WTC11 (cell line): ENCODE measurements at places on chromosomes 13 and 19.
A peak's percentile ranks its signal among the peaks of the same experiment; 100 is the strongest.

- no peaks in the 10 kb centered on the region; the same call in 1 of the 2 replicates for H3K27me3 ChIP-seq
- DNase-seq: no peak
- no peaks in the 10 kb centered on the region for H3K36me3 ChIP-seq
- peaks cover 17% of the 10 kb centered on the region for H3K4me1 ChIP-seq
- no peak overlapping the region for H3K27ac ChIP-seq
Measured at GRCh38 chr13:23554000-23554399, 16.2 kb upstream of the TNFRSF19 start.

DNA sequence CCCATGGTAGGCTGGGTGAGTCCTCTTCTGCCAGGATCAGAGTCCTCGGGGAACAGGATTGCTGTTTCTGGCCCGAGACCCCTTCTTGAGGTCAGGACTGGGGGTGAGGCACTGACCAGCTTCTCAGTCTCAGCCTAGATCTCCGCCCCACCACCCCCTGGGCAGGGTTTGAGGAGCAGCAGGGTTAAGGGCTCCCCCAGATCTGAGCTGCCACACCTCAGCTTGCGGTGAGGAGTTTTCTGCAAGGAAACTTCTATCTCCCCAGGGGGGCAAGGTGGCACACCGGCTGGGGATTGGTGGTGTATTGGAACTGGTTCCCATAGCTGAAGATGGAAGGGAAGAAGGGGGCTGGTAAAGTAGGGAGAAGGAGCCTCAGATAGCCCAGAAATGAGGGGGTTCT is 19.5 kb downstream of the CHST8 start:
- peaks cover 69% of the 10 kb centered on the region for H3K4me1 ChIP-seq
- no peak overlapping the region for H3K4me3 ChIP-seq
- H3K36me3 ChIP-seq: no peaks in the 10 kb centered on the region
- no peak overlapping the region for H3K27ac ChIP-seq
- no peaks in the 10 kb centered on the region for H3K27me3 ChIP-seq

GRCh38 chr13:110536006-110536693 is 25.4 kb downstream of the RAB20 start:
- no peaks in the 10 kb centered on the region for H3K27me3 ChIP-seq
- H3K27ac ChIP-seq: 0 out of 2 replicates have a peak overlapping the region, but pooled peaks have one; percentile 27
- H3K36me3 ChIP-seq: no peaks in the 10 kb centered on the region
- no peak for DNase-seq
- no peak overlapping the region for H3K4me3 ChIP-seq

- peaks cover 51% of the 10 kb centered on the region for H3K36me3 ChIP-seq
- DNase-seq: no peak
- H3K4me1 ChIP-seq: peaks cover 9% of the 10 kb centered on the region
- no peak overlapping the region for H3K4me3 ChIP-seq
- H3K27me3 ChIP-seq: no peaks in the 10 kb centered on the region
Measured at GRCh38 chr19:20182222-20182785, 15.3 kb downstream of the ZNF486 start.

GRCh38 chr13:28751175-28751960 is 32.6 kb upstream of the SLC46A3 start:
- H3K27me3 ChIP-seq: no peaks in the 10 kb centered on the region
- peaks cover 42% of the 10 kb centered on the region for H3K4me1 ChIP-seq
- peaks cover 4% of the 10 kb centered on the region; the same call in 1 of the 2 replicates for H3K36me3 ChIP-seq
- DNase-seq: no peak
- H3K4me3 ChIP-seq: no peak overlapping the region
- H3K27ac ChIP-seq: no peak overlapping the region

DNA sequence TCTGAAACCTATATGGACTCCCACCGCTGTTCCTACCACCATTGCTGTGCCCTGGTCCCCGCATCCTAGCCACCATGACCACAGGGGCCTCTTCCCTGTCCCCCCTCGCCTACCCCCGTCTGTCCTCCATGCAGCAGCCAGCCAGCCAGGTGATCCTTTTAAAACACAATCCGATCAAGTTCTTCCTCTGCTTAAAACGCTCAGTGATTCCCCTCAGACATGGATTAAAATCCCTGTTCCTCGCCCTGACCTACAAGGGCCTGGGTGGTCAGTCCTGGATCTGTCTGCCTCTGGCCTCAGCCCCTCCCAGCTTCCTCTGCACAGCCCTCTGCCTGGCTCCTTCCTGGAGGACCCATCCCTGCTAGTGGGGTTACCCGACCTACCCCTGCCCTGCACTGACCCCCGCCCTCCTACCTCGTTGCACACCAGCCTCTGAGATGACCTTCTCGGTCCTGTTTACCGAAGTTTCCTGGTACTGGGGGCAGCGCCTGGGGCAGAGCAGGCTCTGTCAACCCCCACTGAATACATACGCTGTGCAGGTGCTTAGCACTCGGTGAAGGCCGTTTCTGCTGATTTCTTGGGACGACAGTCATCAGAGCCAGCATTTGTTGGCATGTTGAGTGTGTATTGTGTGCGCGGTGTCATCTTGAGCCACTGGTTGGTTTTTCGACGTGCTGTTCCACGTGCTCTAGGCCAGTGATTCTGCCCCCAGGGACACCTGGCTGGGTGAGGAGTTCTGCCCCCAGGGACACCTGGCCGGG is 14.7 kb upstream of the LENG8 start:
- H3K27ac ChIP-seq: no peak overlapping the region
- no peak for DNase-seq
- no peaks in the 10 kb centered on the region for H3K36me3 ChIP-seq
- H3K4me3 ChIP-seq: no peak overlapping the region
- peaks cover 37% of the 10 kb centered on the region for H3K27me3 ChIP-seq

DNA sequence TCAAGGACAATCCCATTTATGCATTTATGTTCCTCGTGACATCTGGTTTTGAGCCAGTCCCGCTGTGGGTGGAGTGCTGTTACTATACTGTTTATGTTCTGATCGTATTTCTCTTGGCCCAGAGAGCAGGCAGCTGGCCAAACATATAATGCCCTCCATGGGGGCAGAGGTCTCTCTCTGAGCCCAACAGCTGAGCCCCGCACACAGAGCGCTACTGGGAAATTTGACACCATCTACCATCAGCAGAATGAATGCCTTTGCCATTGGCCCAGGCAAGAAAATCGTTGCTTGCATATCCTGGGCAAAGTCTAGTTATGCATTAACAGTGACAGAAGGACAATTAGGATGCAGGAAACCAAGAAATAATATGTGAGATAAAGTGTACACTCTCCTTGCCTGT is 126.8 kb upstream of the CACNA1A start:
- no peak overlapping the region for H3K4me3 ChIP-seq
- no peaks in the 10 kb centered on the region; the same call in 1 of the 2 replicates for H3K36me3 ChIP-seq
- H3K27me3 ChIP-seq: no peaks in the 10 kb centered on the region; the same call in none of the 2 replicates
- peaks cover 15% of the 10 kb centered on the region for H3K4me1 ChIP-seq
- no peak overlapping the region for H3K27ac ChIP-seq
- DNase-seq: no peak

DNA sequence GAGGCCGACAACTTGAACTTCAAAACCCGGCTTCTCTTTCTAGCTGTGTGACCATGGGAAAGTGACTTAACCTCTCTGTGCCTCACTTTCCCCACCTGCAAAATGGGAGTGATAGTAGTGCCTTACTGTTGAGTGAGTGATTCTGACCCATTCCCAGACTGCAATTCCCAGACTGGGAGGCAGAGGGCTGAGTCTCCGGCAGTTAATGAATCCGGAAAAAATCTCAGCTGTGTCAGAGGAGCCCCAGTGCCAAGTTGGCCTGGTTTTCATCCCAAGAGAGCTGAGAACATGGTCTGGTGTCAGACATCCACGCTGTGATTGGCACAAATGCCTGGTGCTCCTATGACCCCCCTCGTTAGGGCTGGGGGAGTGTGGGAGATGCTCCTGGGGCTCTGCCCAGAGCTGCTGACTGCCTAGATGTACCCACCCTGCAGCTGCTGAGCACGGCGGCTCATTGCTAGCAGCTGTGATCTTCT is 50.0 kb downstream of the PIN1 start:
- no peak for DNase-seq
- peaks cover 5% of the 10 kb centered on the region for H3K36me3 ChIP-seq
- H3K27ac ChIP-seq: no peak overlapping the region
- no peaks in the 10 kb centered on the region for H3K27me3 ChIP-seq
- H3K4me1 ChIP-seq: peaks cover 5% of the 10 kb centered on the region
- no peak overlapping the region for H3K4me3 ChIP-seq

- no peak overlapping the region for H3K27ac ChIP-seq
- H3K4me3 ChIP-seq: no peak overlapping the region
- peaks cover 7% of the 10 kb centered on the region; the same call in 1 of the 2 replicates for H3K4me1 ChIP-seq
- no peak for DNase-seq
Measured at GRCh38 chr13:34322014-34322742, 504.2 kb downstream of the RFC3 start.

- no peaks in the 10 kb centered on the region for H3K27me3 ChIP-seq
- H3K27ac ChIP-seq: no peak overlapping the region
- DNase-seq: no peak
- H3K36me3 ChIP-seq: peaks cover 18% of the 10 kb centered on the region
Measured at GRCh38 chr13:95707442-95708390, 30.8 kb downstream of the DNAJC3 start.

DNA sequence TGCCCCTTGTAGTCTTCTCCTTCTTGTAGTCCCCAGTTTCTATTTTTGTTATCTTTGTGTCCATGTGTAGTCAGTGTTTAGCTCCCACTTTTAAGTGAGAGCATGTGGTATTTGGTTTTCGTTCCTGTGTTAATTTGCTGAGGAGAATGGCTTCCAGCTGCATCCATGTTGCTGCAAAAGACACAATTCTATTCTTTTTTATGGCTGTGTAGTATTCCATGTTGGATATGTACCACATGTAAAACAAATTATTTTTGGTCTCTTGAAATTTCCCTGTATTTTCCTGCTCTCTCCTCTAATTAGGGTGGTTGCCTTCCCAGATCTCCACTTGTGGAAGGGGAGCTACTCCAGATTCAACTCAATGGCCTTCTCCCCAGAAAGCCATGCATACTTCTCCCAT is 813.8 kb downstream of the UQCRFS1 start:
- H3K4me3 ChIP-seq: no peak overlapping the region
- no peaks in the 10 kb centered on the region for H3K27me3 ChIP-seq
- no peak overlapping the region for H3K27ac ChIP-seq

DNA sequence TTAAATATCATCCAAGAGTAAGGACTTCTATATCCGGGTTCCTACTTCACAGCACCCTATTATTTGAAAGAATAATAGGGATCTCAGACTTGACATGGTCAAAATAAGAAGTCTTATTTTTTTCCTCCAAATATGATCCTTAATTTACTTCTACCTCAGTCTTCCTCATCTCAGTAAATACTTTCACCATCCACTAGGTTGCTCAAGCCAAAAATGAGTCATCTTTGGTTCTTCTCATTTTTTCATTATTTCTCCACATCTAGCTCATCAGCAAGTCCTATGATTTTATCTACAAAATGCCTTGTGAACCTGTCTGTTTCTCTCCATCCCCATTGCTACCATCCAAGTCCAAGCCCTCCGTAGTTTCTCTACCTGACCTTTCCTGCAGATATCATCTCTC is 121.9 kb upstream of the GJB6 start:
- H3K27me3 ChIP-seq: peaks cover 7% of the 10 kb centered on the region; the same call in 1 of the 2 replicates
- H3K4me1 ChIP-seq: peaks cover 11% of the 10 kb centered on the region
- H3K36me3 ChIP-seq: no peaks in the 10 kb centered on the region
- no peak overlapping the region for H3K4me3 ChIP-seq
- DNase-seq: no peak

DNA sequence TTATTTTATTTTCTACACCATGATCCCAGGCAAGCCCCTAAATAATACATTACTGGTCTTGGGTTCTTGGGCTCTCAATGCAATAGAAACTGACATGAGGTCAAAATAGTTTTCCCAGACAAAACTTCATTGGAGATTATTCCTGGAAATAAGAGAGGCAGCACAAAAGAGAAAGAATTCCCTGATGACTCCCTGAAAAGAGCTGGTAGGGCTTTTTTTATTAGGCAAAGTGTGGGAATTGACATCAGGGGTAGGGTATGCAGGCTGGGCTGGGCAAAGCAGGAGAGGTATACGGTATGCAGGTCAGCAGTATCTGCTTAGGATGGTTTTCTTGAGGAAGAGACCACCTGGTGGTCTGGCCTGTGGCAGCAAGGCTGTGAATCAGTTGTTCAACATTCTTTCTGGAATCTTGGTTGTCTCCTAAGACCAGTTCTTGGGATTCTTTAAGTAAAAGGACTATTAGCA is 9.3 kb upstream of the IGFL3 start:
- no peak for DNase-seq
- H3K27me3 ChIP-seq: no peaks in the 10 kb centered on the region; the same call in 1 of the 2 replicates
- H3K4me1 ChIP-seq: peaks cover 29% of the 10 kb centered on the region
- peaks cover 29% of the 10 kb centered on the region for H3K36me3 ChIP-seq
- peak overlapping the region; percentile 99 for H3K27ac ChIP-seq

- no peak for DNase-seq
- no peak overlapping the region for H3K27ac ChIP-seq
- no peaks in the 10 kb centered on the region for H3K27me3 ChIP-seq
- peaks cover 5% of the 10 kb centered on the region for H3K4me1 ChIP-seq
- H3K36me3 ChIP-seq: no peaks in the 10 kb centered on the region
- no peak overlapping the region for H3K4me3 ChIP-seq
Measured at GRCh38 chr13:111626371-111627305, 306.2 kb downstream of the TEX29 start.

DNA sequence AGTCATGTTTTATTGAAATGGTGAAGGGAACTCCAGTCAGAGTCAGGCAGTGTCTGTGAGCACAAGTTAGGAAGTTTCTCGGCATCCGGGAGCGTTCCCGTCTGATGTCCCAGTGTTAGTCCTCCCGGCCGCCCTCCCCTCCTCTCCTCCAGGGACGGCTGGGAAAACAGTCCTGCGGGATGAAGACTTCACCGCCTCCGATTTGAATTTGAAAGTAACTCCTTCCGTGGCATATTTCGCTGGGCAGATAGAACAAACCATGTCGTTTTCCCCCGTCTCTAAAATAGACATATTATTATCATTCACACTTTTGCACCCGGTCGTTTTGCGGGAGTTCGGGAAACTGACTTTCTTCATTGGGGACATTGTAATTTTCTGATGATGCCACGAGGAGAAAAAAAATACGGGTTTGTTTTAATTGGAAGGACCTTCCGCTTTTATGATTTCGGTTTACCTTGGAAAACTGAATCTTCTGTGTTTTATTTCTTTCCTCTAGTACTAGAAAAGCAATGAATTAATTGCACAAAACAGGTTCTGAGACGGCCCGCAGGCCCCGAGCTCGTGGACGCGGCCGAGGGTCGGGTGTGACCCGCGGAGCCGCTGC is 76.6 kb downstream of the ZIC5 start:
- no peaks in the 10 kb centered on the region for H3K36me3 ChIP-seq
- H3K27me3 ChIP-seq: peaks cover 46% of the 10 kb centered on the region
- H3K4me1 ChIP-seq: peaks cover 71% of the 10 kb centered on the region
- DNase-seq: peak; percentile 41

DNA sequence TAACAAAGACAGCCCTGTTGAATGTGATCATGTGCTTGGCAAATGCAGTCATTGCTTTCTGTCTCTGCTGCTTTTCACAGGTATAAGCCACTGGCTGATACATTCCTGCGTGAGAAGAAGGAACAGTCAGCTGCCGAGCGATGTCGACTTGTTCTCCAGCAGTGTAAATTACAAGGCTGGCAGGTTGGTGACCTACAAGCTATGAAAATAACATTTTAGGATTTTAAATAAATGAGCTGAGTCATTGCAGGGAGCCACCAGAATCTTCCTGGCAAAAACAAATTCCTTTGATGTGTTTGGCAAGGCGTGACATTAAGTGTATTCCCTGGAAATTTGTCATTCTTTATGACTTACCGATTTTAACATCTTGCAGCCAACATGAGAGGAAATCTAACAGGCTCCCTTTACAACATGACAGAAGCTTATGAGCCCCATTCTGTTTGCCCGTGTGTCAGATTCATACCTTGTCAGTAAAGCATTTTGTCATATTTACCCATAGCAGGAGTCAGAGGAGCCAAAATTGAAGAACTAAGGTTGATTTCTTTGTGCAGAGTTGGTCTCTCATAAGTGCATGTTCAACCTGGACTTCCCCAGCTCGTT is 471.4 kb downstream of the MYO16 start:
- no peak overlapping the region for H3K4me3 ChIP-seq
- DNase-seq: no peak
- no peaks in the 10 kb centered on the region for H3K27me3 ChIP-seq
- H3K4me1 ChIP-seq: no peaks in the 10 kb centered on the region
